ENCODE measurements at places on chromosomes 12 and 14.

DNA sequence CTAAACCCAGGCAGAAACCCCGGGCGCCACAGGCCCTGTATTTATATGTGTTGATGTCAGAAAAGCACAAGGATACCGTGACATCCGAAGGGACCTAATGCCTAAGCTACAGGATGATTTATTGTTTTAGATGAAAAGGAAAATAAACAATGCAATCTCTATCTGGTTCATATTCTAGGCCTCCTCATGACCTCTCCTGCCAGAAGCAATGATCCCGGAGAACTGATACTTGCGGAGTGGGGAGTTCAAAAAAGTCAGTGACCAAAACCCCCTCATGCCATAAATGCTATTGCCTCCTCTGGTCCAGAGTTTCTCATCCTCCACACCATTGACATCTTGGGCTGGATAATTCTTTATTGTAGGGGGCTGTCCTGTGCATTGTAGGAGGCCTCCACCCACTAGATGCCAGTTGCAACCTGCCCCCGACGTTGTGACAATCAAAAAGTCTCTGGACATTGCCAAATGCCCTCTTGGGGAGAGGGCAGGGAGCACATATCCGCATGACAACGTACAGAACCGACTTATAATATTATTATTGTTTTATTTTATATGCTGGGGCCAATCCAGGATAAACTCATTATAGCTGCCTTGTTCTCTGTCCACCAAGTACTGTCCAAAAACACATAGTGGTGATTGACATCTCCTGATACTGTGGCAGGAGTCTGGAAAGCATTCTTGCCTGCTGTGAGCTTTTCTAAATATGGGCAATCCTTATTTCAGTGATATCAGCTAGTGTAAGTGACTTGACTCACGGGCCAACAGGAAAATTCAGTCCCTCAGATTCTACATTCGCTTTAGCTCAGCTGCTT lies 1.1 kb upstream of the CSRP2 start:
- DNase-seq = no peak

GRCh38 chr14:93538413-93538812 lies 107.7 kb downstream of the UNC79 start:
- DNase-seq = no peak

GRCh38 chr14:67944605-67945004 lies 125.0 kb downstream of the RAD51B start:
- no peak for DNase-seq

GRCh38 chr12:99759444-99759843 lies 111.9 kb downstream of the GARIN6 start:
- no peak for DNase-seq

- no peak for DNase-seq
These were observed 23.2 kb upstream of the CCNT1 start for GRCh38 chr12:48739618-48740269.

DNA sequence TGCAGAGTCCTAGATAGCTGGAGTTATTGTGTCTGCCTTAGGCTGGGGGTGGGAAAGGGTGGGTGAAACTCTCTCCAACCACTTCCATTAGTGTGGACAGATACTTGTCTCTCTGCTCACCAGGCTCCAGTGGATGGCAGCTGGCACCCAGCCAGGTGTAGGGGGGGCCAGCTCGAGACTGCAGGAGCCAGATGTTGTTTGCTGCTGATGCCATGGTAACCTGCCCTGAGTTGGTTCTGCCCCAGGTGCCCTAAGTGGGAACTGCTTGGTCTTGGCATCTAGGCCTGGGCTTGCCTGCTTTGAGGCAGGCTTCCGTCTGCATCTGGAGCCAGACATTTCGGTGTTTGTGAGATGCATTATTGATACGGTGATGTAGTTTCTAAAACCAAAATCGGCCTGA lies 82.2 kb downstream of the ADCK1 start:
- no peak for DNase-seq

DNA sequence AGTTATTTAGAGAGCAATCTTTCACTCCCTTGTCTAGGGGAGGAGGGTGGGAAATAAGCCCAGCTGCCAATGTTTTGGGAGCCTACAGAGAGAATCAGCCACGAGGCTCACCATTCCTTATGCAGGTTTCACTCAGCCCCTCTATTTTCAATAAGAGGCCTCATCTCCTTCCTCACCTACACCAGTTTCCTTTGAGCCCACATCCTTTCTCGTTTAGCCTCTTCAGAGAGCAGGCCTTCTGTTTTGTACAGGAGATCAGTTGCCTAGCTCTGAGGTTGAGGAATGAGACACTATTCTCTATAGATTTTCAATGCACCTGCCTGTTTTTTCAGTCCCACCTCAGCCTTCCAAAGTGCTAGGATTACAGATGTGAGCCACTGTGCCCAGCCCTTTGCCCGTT lies 17.9 kb downstream of the SNAPC1 start:
- no peak for DNase-seq

- DNase-seq = no peak
These were observed 121.2 kb downstream of the SLC6A15 start for GRCh38 chr12:84791444-84791843.

GRCh38 chr12:56053407-56053893 lies 11.7 kb downstream of the RPS26 start:
- no peak for DNase-seq

DNA sequence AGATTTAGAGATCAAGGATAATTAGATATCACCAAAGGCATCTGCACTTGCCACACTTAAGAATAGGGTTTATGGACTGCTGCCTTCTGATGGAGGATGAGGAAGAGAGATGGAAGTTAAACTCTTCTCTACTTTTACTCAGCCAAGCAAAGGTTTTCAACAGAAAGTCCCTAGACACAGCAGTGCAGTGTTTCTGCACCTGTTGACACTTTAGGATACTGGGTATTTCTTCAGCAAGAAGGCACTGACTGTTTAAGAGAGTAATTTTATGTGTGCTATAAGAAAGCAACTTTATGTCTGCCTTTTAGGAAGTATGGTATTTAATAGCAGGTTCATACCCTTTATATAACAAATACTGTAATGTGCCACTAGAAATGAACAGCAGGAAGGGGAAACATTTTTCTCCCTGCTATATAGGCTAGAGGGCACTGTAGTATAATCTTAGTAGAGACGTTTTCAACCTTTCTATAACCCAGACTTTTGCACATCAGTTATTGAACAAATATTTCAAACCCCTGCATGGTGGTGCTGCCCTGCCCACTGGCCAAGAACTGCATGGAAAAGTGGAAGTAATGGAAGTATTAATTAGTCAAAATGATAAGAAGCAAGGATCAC lies 225.0 kb upstream of the GRIP1 start:
- no peak for DNase-seq

GRCh38 chr12:92290886-92291285 lies 145.2 kb upstream of the BTG1 start:
- DNase-seq = no peak

DNA sequence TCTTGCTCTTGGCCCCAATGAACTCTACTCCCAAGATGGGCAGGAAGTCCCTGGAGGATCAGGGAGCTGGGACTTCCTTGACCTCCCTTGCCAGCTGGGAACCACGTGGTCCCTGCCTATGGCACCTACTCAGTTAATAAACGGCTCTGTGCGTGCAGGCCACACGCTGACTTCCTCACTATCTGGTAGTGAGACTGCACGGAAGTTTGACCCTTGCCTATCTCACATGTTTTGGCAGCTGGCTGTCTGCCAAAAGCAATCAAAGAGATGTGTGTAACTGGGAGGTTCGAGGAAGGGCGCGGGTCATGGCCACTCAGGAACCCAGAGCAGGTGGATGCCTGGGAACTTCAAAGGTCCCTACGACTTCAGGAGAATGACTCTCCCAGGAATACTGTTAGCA lies 57.9 kb downstream of the RFLNA start:
- no peak for DNase-seq

DNA sequence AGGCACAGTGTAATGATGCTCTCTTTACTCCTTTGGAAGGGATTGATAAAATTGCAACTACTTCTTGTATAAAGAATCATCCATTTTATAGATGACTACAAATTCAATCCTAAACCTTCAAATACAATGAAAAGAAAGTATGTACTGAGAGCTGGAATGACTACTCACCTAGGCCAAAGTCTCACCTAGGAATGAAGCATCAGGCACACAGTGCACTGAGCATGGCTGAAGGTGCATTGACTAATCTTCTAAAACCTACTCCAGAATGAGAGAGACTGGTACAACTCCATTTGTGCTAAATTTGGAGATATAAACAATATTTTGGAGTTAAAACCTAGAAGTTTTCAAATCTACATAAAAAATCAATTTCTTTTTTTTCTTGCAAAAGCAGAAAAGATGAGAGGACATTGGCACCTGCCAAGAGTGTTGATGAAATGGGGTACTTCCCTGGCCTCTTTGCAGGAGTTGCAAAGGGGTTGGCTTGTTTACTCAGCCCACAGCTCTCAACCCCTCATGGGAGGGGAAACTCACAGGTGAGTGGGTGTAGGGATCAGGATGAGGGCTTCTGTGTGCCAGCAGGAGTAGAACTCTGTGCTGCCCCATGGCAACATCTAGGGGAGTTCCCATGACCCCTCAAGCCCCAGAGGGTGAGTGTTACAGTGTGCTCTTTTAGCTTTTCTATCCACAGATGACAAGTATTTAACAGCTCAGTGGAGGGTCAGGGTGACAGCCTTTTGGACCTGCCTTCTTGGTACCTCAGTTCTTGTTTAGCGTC lies 31.3 kb downstream of the CLECL1 start:
- DNase-seq = no peak

DNA sequence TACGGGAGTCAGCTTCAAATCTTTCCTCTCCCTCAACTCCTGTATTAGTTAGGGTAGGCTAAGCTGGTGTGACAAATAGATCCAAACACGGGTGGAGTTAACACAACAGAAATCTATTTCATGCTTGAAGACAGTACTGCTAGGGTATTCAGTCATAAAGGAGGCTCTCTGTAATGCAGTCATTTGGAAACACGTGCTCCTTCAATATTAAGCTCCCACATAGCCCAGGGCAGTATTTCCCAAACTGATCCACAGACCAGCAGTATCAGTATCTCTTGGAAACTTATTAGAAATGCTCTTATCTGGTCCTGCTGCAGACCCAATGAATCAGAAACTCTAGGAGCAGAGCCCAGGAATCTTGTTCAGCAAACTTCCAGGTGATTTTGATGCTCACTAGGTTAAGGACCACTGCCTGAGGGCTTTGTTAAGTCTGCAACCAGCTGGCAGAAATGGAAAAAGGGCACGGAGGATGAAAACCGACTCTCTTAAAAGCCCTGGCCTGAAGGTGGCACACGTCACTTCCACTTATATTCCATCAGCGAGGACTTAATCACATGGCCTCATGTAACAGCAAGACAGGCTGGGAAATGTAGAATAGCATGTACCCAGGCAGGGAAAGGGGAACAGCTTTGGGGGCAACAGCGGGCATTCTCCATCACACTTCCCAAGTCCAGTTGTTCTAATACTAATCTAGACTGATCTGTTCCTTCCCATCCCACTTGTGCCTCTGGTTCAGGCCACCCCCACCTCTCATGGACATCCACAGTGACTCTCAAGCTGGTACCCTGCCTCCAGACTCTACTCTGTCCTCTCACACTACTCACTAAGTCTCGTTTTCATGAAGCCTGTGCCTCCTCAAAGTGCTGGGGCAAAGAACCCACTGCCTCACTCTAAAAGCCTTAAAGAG lies 38.2 kb upstream of the RIC8B start:
- no peak for DNase-seq

Data from BJ (cell line).